ENCODE measurements at places on chromosomes 1 and 21. TPM values are rescaled to one million over a fixed set of nuclear protein-coding genes. Genes with fewer than 3 reads are reported as not detected.

Gene FAM131C
- 1.2 TPM for total RNA-seq

Gene NKAIN1
- not detected for total RNA-seq

Gene PDE4B
- total RNA-seq: 23.8 TPM

Gene ANGPTL3
- not detected for total RNA-seq

Gene BCL2L15
- 1.1 TPM for total RNA-seq

Gene SPRR5
- not detected for total RNA-seq

Gene NPL
- 3.4 TPM for total RNA-seq

Gene PRR9
- total RNA-seq: not detected

Gene RAB7B
- not detected for total RNA-seq

Gene RAB13
- 13.4 TPM for total RNA-seq

Gene OR2M3
- not detected for total RNA-seq

Gene SEC16B
- not detected for total RNA-seq

Gene OR6K2
- total RNA-seq: not detected

Gene MYOG
- not detected for total RNA-seq

Gene ANKRD65
- 0.29 TPM for total RNA-seq

Gene ZNF648
- 0.12 TPM for total RNA-seq

Gene PTGER3
- total RNA-seq: not detected

Gene LCE1D
- not detected for total RNA-seq

Gene TCHH
- not detected for total RNA-seq

Gene TSSK3
- 1.7 TPM for total RNA-seq

Gene RASSF5
- 212 TPM for total RNA-seq

Gene RNF186
- total RNA-seq: not detected

Gene CCDC28B
- total RNA-seq: 24.9 TPM

Gene KCNQ4
- 1.5 TPM for total RNA-seq

Gene TSPEAR
- total RNA-seq: not detected

Gene SMCP
- total RNA-seq: not detected

Gene GJA5
- total RNA-seq: not detected

Gene LHX8
- total RNA-seq: not detected

Gene NT5C1A
- total RNA-seq: not detected

Gene NBPF4
- total RNA-seq: not detected

Gene CCDC185
- not detected for total RNA-seq

Gene AKR1A1
- total RNA-seq: 153 TPM

Gene CFHR3
- not detected for total RNA-seq

Gene OLFML3
- 0.64 TPM for total RNA-seq

Gene SPATA45
- total RNA-seq: not detected

Gene AMY1C
- total RNA-seq: not detected

Gene PDC
- total RNA-seq: not detected

Gene KPRP
- not detected for total RNA-seq

Gene MIXL1
- total RNA-seq: 0.27 TPM

Gene FALEC
- total RNA-seq: 0.89 TPM

Gene EPB41
- 83.4 TPM for total RNA-seq

Gene AMY1A
- not detected for total RNA-seq

Gene TNFRSF18
- total RNA-seq: 250 TPM

Gene GUCA2B
- not detected for total RNA-seq

Gene A3GALT2
- total RNA-seq: not detected

Gene TRNP1
- total RNA-seq: 0.29 TPM

Gene ADAM30
- not detected for total RNA-seq

Data from activated naive CD4-positive, alpha-beta T cell treated with anti-CD3 and anti-CD28 coated beads, Interleukin-2, amount 50 U/mL, for 72 hours (primary cell).